ENCODE measurements at places on chromosomes 16 and 17.

DNA sequence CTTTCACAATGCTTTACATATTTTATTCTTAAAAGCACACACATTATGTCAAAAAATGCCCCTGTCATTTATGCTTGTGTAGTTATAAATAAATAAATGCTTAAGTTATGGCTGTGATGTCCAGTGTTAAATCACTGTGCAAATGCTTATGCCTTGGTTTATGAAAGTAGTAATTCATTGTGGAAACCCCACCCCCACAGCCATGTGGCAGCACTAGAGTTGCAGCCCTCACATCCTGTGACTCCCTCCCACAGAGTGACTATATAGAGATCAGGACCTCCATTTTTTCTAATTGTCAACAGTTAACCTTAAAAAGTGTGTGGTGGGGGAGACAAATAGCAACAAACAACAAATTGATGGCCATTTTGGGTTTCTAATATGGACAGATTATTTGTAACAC lies 2.4 kb downstream of the SKAP1 start:
- DNase-seq, result no peak

DNA sequence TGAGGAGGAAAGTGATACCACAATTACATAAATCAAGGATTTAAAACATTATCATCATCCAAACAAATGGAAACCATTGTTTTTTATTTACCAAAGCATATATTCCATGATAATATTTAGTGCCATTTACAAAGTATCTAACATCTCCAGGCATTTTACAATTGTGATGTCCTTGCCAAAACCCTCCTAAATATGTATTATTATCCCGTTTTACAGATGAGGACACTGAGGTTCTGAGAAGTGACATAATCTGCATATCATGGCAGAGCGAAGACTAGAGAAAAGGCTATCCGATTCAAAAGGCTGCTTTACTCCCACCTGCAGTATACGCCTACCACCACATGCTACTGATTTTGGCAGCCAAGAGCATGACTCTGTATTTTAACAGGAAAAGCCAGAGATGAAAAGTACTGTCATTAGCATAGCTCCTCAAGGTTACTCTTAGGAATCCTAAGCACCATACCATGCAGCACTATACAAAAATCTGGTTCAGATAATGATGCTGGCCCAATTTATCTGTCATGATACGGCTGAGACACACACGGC lies 301.4 kb downstream of the CA10 start:
- DNase-seq, result no peak

GRCh38 chr16:86421995-86422394 lies 88.3 kb upstream of the FOXF1 start:
- no peak for DNase-seq

- no peak for DNase-seq
Observed at GRCh38 chr17:78530675-78531074, 46.5 kb downstream of the DNAH17 start.

DNA sequence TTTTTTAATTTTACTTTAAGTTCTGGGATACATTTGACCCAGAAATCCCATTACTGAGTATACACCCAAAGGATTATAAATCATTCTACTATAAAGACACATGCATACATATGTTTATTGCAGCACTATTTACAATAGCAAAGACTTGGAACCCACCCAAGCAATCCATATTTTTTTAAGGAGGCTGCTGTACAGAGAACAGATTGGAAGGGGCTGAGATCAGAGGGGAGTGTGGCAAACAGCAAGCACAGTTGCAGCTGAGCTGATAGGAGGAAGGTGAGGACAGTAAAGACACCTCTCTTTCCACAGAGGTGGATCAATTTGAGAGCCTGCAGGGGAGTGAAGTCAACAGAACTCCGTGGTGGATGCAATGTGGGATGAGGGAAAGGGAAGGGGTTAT lies 10.2 kb upstream of the TMEM238L start:
- no peak for DNase-seq

GRCh38 chr16:6104428-6104827 lies 1006.8 kb upstream of the EEF2KMT start:
- no peak for DNase-seq

- DNase-seq, result no peak
Observed at GRCh38 chr17:41739661-41740352, 5.4 kb upstream of the HAP1 start.

DNA sequence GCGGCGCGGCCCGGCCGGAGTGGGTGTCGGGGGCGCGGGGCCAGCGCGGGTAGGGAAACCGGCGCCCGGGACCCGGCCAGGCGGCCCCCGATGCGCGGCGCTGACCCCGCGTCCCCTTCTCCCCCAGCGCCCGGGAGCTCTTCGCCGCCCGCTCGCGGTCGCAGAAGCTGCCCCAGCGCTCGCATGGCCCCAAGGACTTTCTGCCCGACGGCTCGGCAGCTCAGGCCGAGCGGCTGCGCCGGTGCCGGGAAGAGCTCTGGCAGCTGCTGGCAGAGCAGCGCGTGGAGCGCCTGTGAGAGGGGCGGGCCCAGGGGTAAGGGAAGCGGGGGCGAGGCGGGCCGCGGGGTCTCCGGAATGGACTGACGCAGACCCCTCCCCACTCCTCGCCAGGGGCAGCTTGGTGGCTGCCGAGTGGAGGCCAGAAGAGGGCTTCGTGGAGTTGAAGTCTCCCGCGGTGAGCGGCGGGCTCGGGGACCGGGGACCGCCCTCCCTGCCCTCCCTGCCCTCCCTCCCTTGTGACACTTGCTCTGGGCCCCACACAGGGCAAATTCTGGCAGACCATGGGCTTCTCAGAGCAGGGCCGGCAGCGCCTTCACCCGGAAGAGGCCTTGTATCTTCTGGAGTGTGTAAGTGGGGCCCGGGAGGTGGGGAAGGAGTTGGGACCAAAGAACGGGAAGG lies 430 bp downstream of the TSEN54 start:
- peak; percentile 51 for DNase-seq

GRCh38 chr17:31579265-31579664 lies 187.8 kb downstream of the RAB11FIP4 start:
- DNase-seq, result no peak

GRCh38 chr17:44255915-44256314 lies 12.0 kb downstream of the SLC4A1 start:
- DNase-seq, result no peak

DNA sequence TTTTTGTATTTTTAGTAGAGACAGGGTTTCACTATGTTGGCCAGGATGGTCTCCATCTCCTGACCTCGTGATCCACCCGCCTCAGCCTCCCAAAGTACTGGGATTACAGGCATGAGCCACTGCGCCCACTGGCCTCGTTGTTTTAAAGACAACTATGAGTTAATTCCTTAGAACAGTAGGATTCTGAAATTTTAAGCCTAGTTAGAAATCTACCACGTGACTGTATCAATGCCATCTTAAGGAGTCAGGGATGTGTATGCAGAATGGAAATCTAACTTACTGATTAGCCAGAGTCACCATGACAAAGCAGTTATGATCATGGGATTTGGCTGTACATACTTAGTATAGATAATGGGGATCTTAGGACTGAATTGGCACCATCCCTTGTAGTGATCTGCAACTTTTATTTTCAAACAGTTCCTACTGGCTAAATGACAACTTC lies 2.8 kb downstream of the CEP20 start:
- DNase-seq, result no peak

- DNase-seq, result no peak
Observed at GRCh38 chr16:23195366-23195978, 12.9 kb downstream of the SCNN1G start.

- DNase-seq, result no peak
Observed at GRCh38 chr17:50667259-50668024, 32.8 kb downstream of the ABCC3 start.
